ENCODE measurements at places on chromosomes 6 and 20. TPM values are rescaled to one million over a fixed set of nuclear protein-coding genes. Genes with fewer than 3 reads are reported as not detected.

Gene OR2J3
- not detected for total RNA-seq

Gene ANGPT4
- not detected for total RNA-seq

GRCh38 chr20:6954219-6954618 lies 186.7 kb downstream of the BMP2 start:
- no peaks in the 10 kb centered on the region for H3K27me3 ChIP-seq
- no peak overlapping the region for H3K27ac ChIP-seq
- DNase-seq: peak; percentile 18

Gene SCUBE3
- total RNA-seq: 6.1 TPM

GRCh38 chr20:64055396-64055892 lies 6.0 kb upstream of the SOX18 start:
- H3K27ac ChIP-seq: no peak overlapping the region
- peaks cover 20% of the 10 kb centered on the region for H3K4me1 ChIP-seq
- DNase-seq: no peak
- peaks cover 8% of the 10 kb centered on the region for H3K27me3 ChIP-seq
- H3K36me3 ChIP-seq: no peaks in the 10 kb centered on the region

DNA sequence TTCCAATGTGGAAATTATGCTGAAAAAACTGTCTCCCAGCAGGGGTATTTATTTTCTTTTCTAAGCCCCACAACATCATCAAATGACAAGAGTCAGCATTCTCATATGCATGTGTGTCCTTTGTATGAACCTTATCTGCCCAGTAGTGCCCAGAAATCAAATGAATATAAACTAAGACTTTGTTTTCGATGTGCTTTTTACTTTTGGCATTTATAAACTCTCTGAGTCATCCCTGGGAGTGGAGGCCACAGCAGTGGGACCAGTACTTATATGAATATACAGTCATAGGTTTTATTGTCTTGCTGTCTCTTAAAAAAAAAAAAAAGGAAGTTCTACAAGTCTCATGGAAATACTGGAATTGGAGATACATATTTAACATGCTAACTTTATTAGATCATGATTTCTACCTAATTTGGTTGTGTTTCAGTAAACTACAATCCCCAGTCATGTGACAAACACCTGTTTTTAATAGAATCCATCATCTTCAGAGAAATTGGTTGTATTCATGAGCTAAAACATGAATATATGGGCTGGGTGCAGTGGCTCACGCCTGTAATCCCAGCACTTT lies 99.2 kb upstream of the TMEM181 start:
- H3K4me3 ChIP-seq: no peak overlapping the region
- H3K36me3 ChIP-seq: no peaks in the 10 kb centered on the region
- H3K27me3 ChIP-seq: no peaks in the 10 kb centered on the region
- H3K4me1 ChIP-seq: no peaks in the 10 kb centered on the region
- H3K27ac ChIP-seq: no peak overlapping the region

DNA sequence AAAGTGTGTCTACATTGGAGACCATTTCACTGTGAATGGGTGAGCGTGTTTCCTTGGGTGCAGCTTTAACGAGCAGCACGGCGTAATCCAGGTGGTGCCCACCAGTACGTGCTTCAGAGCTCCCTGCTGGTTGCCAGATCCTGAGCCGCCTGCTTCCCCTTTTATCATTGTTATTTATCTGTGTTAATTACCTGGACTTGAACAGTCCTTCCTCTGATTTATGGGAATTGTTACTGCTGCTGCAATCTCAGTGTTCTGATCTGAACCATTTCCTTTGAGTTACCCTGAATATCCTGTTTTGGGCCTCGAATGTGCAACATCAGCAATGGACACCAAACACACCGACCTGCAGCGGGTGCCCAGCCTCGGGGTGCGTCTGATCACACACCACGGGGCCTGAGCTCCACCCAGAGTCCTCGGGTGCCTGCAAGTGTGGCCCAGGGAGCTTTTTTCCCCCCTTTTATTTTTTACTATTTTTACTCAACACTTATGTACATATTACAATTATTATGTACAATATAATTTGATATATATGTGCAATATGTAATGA lies 81.3 kb downstream of the RPP40 start:
- H3K27ac ChIP-seq: no peak overlapping the region
- DNase-seq: no peak
- no peaks in the 10 kb centered on the region for H3K4me1 ChIP-seq
- no peaks in the 10 kb centered on the region for H3K36me3 ChIP-seq
- H3K27me3 ChIP-seq: no peaks in the 10 kb centered on the region

Gene IL20RA
- total RNA-seq: 0.63 TPM
